ENCODE measurements at places on chromosomes 2 and 18.

DNA sequence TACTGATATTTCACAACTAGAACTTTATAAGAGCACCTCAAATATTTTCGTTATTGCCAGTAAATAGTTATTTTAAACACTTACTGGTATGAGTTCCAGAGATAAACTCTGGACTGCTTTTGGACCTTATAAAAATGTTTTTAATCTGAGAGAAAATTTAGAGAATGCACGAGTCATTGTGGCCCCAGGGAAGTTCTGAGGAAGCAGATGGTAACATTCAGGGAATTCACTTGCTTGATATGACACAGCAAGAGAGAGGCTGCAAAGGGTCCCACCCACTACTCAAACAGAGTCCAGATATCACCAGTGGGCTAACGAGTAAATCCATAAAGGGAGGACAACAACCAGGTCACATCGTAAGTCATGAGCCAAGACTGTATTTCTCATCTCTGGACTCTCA, 526.8 kb downstream of the TDRD15 start:
- DNase-seq: no peak

DNA sequence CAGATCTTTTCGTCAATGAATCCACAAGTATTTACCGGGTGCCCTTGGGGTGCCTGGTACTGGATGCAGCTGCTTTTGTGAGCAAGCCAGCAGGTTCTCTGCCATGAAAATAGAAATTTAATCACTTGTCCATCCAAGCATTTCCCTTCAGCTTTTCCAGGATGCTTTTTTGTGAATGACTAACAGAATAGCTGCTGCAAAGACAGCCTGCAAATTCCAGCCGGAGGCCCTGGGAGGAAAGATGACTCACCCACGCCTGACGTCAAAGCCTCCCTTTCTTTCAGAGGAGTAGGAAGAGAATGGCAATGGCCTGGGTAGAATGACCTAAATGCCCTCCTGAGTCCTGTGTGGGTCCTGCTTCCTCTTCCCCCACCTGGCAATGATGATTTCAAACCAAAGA, 111.9 kb downstream of the AP1S3 start:
- no peak for DNase-seq

GRCh38 chr18:55401638-55402191, 186.3 kb downstream of the TCF4 start:
- no peak for DNase-seq

DNA sequence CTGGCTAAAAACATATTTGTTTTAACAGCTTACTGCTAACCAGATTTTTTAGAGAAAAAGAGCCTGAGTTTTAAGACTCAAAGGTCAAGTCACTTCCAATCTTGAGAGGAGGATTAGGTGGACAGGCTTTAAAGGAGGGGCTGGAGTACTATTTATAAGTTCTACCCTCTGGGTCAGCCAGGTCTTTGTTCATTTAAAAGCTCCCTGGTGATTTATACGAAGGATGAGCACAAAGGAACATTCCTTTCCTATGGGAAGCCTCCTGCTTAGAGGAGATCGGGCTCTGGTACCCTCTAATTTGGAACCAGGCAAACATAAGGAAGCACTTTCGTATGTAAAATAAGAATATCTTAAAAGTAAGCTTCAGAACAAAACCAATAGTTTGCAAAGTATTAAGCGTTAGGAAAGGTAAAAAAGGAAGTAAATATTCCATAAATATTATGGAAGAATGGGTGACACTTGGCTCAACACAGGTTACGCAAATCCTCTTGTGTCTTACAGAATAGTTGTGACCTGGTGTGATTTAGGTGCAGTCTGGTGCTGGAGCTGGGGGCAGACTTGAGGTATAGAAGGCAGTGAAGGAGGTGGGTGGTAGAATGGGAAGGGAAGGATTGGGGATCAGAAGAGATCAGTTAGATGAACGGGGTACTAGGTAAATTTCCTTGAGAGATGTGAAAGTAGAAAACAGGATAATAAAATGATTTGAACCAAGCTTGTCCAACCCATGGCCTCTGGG, 35.6 kb downstream of the PDE6D start:
- DNase-seq: no peak

DNA sequence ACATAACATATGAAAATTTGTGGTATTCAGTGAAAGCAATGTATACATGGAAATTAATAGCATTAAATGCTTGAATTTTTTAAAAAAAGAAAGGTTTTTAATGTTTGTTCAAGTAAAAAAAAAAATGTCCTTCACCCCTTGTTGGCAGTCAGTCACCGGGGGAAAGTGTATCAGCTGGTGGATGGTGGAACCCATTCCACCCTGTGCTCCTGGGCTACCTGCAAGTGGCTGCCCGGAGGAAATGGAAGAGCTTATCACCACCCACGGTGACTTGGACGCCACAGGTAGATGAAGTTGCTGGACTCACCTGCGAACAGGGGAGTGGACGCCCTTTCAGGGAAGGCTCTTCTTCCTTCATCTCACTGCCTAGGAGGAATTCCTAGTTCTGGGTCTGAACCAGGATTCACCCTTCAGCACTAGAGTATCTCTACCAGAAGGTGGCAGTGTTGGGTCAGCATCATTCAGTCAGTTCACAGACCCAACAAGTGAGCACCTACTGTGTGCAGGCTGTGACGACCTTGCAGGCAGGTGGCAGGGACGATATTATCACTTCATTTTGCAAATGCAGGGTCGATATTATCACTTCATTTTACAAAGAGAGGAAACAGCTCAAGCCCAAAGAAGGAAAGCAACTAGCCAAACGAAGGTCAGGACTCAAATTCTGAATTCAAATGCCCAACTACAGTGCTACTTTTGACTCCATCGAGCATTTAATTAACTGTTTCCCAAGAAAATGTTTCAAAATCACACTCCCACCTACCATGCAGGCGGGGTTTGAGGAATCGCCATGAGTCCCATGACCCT, 35.8 kb downstream of the CIB4 start:
- DNase-seq: no peak

DNA sequence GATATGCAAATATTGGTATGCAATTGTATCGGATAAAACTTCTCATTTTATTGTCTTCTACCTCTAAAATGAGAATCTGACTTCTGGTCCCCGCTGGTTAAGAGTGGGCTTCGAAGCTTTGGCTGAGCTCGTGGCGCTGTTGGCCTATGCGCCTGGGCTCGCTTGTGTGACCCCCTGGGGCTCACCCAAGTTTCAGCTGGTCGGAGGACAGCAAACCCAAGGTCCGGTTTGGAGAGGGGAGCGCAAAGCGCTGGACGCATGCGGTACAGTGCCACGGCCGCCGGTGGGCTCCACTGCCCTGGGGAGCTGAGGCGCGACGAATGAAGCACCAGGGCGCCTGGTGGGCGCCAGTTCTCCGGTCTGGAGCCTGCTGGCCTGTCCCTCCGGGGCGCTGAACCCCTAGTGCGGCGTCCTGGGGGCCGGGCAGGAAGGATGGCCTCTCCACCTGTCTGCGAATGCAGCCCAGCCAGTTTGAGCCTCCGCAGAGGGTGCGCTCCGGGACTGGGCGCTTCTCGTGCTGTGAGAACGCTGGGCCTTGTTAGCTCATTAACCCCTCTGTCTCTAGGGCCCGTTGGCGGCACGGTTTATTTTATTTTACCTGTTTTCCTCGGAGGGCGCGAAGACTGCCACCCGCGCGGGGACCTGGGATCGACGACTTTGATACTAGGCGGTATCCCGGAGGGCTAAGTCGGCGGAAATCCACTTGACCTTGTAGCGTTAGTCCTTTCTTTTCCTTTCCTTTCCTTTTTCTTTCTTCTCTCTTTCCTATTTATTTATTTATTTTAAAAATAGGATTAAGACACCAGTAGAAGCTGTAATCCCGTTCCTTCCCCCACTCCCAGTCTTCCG, 10.4 kb downstream of the MEIS1 start:
- DNase-seq: no peak

DNA sequence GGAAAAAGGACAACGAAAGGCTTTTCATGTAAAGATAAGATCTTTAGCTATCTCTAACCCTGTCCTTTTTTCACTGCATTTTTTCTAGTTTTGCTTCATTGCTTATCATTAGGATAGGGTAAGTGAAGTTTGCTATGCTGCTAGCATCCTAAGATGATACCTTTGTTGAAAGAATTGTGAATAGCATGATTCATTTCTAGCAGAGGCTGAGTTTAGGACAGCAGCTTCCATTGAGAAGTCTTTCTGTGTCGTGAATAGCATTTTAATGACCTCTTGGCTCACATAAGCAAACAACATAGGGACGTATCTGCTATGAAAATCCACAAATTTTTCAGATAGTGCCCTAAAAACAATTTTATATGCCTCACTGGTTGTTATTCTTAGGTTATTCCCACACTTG, 36.4 kb upstream of the GAREM2 start:
- DNase-seq: no peak
